ENCODE measurements at places on chromosomes 12 and 14.

DNA sequence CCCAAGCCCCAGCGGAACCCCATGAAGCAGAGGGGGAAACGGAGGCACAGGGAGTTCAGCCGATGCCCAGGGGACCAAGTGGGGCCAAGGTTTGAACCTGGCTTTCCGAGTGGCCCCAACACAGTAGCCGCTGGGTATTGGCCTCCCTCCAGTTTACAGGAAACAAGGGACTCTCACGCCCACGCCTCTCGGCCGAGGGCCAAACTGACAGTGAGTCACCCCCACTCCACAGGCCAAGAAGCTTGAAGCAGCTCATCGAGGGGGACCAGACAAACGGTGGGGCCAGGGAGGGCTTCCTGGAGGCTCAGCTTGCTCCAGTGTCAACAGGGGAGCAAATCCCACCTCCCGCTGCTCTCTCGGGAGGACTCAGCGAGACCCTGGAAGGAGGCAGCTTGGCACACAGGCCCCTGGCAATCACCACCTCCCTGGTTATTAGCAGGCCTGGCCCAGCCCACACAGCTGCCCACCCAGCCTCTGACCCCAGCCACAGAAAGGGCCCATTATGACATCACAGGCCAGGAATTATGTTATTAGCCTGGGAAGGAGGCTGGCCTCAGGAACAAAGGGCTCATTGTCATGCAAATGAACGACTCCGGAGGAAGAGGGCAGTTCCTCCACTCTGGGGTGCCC, 54.6 kb downstream of the NCOR2 start:
- DNase-seq, result no peak

- DNase-seq, result no peak
Observed at GRCh38 chr14:62667421-62667914, 377.8 kb downstream of the KCNH5 start.

GRCh38 chr12:27866373-27867101, 86.5 kb upstream of the MANSC4 start:
- no peak for DNase-seq

- DNase-seq, result no peak
Observed at GRCh38 chr12:9731797-9732196, 1.1 kb downstream of the CLECL1 start.

DNA sequence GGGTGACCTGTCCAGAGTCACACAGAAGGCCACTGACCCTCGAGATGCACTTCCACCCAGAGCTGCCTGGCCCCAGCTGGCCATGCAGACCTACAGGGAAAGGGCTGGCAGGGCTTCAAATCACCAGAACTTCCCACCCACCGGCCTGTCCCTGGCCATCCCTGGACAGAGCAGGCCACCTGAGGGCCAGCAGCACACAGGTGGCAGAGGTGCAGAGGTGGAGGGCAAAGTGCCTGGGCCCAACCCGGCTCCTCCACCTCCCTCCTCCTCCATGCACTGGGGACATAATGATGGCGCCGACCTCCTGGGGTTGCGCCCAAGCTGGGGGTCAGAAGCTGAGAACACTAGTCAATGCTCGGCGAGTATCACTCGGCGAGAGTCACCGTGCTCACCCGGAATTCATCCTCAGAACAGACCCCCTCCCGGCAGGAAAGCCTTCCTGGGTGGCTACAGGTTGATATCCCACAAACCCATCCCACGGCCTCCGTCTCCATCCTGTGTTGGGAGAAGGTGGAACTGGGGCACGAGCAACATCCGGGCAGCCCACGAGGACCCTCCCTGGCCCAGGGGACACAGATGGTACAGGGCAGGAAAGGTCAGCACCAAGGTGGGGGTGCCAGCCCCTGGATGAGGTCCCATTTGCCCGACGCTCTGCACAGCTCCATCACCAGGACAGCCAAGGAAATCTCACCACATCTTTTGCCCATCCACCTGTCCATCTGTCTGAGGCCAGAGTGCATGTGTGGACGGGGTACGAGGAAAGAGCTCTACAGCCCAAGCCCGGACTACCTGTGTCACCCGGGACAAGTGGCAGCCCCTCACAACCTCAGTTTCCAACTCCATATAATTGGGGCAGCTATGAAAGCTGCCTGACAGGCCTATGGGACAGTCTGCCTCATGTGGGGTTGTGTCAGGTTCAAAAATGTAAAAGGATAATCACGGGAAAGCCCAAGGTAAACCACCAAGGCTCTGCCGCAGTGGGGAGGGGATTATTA, 10.8 kb downstream of the BEGAIN start:
- DNase-seq, result no peak

- DNase-seq, result no peak
Observed at GRCh38 chr12:132588821-132589669, 21.3 kb downstream of the LRCOL1 start.

GRCh38 chr14:49637534-49638078, 2.6 kb upstream of the DNAAF2 start:
- no peak for DNase-seq

- DNase-seq, result no peak
Observed at GRCh38 chr12:3361146-3361545, 129.9 kb upstream of the PRMT8 start.

GRCh38 chr12:73612551-73612950, 925.1 kb upstream of the ATXN7L3B start:
- no peak for DNase-seq

GRCh38 chr12:49824895-49825294, 3.3 kb downstream of the NCKAP5L start:
- no peak for DNase-seq

DNA sequence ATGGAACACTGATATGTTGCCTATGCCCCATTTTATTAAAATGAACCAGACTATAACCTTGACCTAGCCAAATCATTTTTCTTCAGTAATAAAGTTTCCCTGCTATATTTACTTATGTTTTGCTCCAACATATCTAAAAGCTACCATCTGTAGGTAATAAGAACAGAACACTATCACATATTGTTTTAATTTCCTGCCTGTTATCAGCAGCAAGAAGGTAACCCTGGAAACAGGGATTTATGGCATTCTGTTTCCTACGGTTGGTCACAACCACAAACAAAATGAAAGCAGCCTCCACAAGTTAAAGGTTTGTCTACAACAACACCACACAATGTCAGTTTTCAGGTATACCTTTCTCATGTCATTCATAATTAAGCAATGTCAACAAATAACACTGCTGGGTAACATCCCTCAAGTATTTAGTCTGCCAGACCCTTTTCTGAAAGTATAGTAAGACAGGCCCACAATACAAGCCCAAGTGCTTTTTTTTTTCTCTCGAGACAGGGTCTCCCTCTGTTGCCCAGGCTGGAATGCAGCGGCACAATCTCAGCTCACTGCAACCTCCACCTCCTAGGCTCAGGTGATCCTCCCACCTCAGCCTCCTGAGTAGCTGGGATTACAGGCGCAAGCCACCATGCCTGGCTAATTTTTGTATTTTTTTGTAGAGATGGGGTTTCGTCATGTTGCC, 25.5 kb downstream of the GCH1 start:
- no peak for DNase-seq

GRCh38 chr12:93608313-93608712, 35.8 kb downstream of the SOCS2 start:
- no peak for DNase-seq

DNA sequence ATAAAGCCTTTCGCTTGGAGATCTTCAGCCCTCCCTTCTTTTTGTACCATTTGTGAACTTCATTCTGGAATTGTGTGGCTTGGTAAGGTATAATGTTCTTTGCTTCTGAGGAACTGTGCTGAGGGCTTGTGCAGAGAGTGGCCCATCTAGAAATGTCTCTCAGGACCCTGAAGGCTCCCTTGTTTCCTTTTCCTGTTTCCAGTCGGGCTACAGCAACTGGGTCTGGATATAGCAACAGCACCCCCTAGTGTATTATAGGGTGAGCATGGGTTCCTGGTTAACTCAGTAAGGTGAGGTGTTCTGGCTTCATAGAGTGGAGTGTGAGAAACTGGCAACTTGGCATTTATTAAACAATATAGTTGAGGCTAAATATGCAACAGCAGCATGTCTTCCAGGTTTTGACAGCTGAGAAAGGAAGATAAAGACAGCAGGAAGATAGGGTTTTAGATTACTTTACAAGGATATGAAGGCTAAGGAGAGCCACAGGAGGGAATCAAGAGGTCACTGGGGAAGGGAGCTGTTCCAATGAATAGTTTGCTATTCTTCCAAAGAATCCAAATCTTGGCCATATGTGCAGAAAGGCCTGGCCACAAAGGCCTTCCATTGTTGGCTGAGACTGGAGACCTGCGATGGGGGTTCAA, 49.1 kb upstream of the RNU6-8 start:
- peak; percentile 30 for DNase-seq

DNA sequence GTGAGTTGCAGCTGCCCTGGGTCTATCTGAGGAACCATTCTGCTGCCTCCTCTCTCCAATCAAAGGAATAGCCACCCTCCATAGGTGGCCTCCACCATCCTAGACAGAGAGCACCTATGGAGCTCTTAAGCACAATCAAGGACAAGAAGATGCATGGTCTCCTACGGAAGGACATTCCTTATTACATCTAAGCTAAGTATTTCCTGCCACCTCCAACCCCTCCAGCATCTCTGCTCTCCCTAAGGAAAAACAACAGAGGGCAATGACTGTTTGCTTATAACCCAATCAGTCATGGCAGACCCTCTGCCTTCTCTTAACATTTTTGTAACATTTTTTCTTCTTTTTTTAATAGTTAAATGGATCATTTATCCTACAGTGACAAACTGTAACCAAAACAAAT, 14.8 kb upstream of the OR6J1 start:
- DNase-seq, result no peak

- no peak for DNase-seq
Observed at GRCh38 chr12:58066296-58066695, 124.9 kb downstream of the ATP23 start.

- no peak for DNase-seq
Observed at GRCh38 chr14:49991491-49991890, 98.6 kb downstream of the ARF6 start.

GRCh38 chr12:68349921-68350606, 17.9 kb upstream of the MDM1 start:
- no peak for DNase-seq

DNA sequence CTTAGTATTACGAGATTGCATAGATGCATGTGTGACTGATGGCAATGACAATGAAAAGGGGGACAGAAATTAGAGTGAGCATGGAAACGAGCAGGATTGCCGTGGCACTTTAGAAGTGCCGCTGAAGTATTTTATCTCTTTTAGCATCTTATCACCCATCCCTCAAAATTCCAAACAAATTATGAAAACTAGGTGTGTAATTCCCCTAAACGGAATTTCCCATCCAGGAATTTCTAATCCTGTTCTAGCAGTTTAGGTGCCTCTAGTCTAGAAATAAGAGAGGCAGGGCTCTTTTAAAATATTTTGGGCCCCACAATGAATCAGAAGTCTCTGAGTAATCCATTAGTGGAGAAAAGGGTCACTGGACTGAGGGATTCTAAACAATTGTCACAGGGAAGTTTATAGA, 947 bp downstream of the TMEM52B start:
- DNase-seq, result no peak

GRCh38 chr12:19338405-19338804, 100.9 kb upstream of the AEBP2 start:
- no peak for DNase-seq

GRCh38 chr12:29505122-29505521, 7.6 kb upstream of the OVCH1 start:
- DNase-seq, result no peak

DNA sequence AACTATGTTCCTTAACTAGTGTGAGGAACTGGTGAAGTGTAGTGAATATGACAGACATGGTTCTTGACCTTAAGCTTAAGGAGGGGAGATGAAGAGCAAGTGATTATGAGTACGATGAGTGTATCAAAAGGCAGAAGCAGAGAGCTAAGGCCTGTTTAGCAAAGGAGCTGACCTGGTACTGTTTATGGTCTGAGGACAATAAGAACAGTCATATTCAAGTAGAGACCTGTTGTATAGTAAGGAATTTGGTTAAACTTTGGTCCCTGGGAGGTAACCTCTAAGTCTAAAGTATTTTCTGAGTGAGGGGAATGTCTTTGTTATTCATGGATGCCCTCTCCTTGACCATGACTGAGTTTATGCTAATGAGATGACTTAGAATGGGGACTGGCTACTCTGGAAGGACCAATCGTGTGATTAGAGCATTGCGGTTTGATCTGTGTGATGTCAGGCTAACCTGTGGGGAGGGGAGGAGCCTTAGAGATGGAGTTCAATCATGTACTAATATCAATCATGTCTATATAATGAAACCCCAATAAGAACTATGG, 389.3 kb downstream of the BMP4 start:
- no peak for DNase-seq

GRCh38 chr14:71204231-71204630, 297.0 kb downstream of the PCNX1 start:
- no peak for DNase-seq

- DNase-seq, result peak; percentile 35
Observed at GRCh38 chr12:19431407-19432308, 7.6 kb upstream of the AEBP2 start.

- DNase-seq, result no peak
Observed at GRCh38 chr14:103899833-103900232, 28.4 kb upstream of the TDRD9 start.

DNA sequence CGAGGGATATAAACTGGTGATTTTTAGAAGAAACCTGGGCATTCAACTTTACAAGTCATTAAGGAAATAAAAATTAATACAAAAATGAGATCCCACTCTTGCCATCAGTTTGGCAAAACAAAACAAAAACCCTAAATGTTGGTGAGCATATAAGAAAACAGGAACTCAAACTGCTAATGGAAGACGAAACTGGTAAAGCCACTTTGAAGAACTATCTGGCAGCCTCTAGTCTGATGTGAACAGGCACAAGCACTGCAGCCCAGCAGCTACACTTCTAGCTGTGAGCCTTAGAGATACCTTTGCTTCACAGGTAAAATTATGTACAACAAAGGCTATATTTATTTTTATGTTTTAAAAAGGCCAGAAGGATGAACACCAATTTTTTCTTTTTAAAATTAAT, 459.6 kb downstream of the ZFP36L1 start:
- no peak for DNase-seq

DNA sequence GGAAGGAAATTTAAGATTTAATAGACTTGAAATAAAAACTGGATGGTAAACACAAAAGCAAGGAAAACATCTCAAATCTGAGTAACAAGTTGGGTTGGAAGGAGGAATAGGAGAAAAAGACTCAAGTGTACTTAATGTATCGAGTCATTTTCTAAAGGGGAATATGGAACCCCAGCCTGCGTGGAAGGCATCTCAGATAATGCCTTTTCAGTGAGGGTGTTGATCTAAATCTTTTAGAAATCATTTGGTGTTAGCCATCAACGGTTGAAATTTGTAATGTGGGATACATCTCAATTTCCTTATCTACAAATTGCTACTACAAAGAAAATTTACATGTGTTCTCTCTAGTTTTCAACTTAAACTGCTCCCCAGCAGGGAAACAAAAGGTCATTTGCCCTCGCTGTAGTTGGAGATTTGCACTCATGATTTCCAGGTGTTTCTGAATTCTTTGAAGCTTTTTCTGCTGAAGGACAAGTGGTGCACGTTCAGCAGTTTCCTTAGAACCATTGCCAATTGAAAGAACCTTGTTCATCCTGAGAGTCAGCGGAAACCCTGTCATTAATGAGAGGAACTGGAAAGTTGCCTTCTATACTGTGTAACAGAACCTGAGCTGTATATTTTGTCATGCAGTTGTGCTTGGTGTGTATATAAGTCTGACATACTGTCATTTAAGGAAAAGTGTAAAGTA, 2.2 kb downstream of the PCBP2 start:
- no peak for DNase-seq
